Kidney glomerular epithelial cell (primary cell): ENCODE measurements at places on chromosomes 7 and 10.
A peak's percentile ranks its signal among the peaks of the same experiment; 100 is the strongest.

DNA sequence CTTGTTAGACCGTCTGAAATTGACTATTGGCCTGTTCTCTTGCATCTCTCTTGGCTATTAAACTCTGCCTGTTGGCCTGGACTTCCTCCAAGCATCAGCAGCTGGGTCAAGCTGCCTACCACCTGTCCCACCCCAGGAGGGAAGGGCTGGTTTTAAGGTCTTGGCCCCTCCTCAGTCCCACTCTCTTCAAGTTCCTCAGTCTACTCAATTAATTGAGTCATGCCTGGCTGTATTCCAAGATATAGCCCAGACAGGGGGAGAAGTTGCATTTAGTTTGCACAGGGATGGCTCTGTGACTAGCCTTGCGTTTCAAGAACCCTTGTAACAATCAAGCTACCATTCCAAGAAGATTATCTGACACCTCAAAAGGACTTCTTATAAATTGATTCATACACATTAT is 113.8 kb upstream of the GLI3 start:
- no peak for DNase-seq

DNA sequence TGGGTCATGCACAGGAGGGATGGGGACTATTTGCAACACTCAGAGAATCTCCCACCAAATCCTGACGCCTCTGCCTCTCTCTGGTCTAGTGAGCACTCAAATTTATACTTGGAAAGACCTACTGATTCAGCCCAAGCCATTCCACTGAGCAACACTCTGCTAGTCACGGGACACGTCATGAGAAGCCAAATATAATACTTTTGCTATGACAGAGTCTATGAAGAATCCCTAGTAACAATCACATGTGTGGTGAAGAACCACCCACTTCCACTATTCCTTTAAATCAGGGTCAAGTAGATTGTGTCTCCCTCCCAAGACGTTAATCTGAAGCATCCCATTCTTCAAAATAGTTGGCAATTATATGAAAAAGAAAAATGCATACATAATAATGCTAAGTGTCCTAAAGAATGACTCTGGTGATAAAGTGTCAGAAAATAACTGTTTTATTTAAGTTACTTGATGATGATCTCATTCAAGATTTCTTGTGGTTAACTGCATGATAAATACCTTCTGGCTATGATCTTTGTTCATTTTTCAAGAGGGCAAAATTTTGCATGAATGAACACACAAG is 28.5 kb downstream of the CHCHD3 start:
- DNase-seq, result peak; percentile 99

GRCh38 chr7:47818796-47819606 is 129.3 kb downstream of the PKD1L1 start:
- DNase-seq, result peak; percentile 44

DNA sequence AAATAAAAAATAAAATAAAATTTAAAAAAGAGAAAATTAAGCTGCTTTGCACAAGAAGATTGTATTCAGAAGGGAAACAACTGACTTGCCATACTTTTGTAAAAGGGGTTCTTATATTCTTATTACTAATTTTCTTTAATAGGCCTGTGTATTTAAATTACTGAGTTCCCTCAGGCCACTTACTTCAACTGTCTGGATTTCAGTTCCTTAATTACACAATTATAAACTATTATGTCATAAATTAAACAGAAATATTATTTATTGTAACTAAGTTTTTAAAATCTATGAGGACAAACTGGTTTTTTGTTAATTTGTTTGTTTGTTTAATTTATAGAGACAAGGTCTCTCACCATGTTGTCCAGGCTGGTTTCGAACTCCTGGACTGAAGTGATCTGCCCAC is 22.4 kb upstream of the MICU1 start:
- DNase-seq, result no peak

GRCh38 chr10:484441-484924 is 205.0 kb downstream of the DIP2C start:
- no peak for DNase-seq

GRCh38 chr7:1872191-1873069 is 202.4 kb downstream of the ELFN1 start:
- DNase-seq, result no peak

DNA sequence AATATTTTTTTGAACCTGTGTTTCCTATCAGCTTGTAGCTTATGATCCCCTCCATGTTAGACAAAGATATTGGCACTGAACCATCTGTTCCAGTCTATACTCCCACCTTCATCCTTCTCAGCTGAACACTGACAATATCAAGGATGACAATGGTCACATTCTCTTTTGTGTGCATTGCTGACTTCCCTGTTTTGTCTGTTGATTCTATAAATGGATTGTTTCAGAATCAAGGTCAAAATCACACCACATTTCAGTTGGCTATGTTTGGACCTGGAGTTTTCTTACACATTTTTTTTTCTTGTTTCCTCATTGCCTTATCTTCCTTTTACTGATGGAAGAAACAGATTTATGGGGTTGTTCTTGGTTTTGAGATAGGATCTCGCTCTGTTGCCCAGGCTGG is 11.3 kb upstream of the SMURF1 start:
- DNase-seq, result no peak

DNA sequence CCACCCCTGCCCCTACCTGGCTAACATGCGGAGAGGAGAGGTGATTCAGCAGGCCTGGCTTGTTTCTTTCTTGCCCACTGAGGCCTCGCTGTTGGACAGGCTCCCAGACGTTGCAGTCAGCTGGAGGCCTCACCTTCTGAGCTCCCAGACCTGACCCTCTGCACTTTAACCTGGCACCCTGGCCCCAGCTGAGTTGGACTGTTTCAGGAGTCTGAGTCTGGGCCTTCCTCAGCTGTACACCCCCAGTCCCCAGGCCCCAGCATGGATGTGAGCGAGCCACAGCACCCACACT is 35.0 kb downstream of the UNC5B start:
- DNase-seq, result no peak

- peak; percentile 5 for DNase-seq
Measured at GRCh38 chr10:78335691-78336401, 302.2 kb downstream of the RPS24 start.

GRCh38 chr10:1667392-1667791 is 69.9 kb downstream of the ADARB2 start:
- no peak for DNase-seq

DNA sequence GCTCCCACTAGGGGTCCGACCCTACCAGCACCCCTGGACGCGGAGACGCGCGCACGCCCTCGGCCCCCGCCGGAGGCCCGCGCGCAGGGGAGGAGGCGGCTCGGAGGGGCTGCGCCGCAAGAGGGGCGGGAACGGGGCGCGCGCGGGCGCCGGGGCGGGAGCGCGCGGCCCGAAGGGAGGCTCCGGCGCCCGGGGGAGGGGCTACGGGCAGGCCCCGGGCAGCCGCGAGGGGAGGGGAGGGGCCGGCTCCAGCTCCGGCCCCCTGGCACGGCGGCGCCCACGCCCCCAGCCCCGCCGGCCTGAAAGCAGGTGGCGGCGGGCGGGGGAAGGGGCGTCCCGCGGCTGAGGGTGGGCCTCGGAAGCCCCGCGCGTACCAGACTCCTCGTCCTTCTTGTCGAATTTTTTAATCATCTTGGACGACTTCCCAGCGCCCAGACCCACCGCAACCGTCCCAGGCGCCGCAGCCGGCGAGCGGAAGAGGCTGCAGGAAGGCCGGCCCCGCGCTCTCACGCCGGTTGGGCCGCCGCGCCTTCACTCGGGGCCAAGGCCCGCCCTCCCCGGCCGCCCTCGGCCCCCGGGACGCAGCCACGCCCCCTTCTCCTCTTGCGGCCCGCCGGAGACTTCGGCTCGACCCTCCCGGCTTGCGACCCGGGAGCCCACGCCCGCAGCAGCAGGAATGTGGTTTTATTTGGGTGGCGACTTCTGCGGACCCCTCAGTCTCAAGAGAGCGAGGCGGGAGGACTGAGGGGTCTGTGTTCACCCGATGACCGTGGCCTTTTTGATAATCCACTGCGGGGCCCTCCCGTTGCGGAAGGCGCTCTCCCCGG is at the start of gene COPG2:
COPG2 (minus strand) TSS at position 491 of the 827 bp plus-strand sequence; CDS start at position 411, 80 bp downstream.
- DNase-seq, result peak; percentile 70
